Stimulated activated CD8-positive, alpha-beta memory T cell treated with anti-CD3 and anti-CD28 coated beads, Interleukin-4, amount 100 ng/mL, for 48 hours (primary cell): ENCODE measurements at places on chromosomes 4 and X.

DNA sequence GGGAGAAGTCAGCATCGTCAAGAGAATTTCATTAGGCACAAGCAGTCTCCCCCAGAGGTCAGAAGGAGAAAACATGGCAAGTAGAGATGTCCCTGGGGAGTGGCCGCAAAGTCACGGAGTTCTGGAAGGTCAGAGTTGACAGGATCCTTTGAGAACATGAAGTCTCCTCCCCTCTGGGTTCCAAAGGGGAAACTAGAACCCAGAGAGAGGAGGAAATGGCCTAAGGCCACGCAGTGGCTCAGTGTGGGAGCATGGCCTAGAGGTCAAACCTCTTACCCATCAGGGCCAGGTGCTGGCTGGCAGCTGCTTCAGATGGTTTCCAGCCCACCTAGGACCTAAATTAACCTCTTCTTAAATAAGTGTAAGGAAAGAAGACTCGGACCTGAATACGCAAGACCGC is 884 bp downstream of the IDH3G start:
- no peak for DNase-seq

DNA sequence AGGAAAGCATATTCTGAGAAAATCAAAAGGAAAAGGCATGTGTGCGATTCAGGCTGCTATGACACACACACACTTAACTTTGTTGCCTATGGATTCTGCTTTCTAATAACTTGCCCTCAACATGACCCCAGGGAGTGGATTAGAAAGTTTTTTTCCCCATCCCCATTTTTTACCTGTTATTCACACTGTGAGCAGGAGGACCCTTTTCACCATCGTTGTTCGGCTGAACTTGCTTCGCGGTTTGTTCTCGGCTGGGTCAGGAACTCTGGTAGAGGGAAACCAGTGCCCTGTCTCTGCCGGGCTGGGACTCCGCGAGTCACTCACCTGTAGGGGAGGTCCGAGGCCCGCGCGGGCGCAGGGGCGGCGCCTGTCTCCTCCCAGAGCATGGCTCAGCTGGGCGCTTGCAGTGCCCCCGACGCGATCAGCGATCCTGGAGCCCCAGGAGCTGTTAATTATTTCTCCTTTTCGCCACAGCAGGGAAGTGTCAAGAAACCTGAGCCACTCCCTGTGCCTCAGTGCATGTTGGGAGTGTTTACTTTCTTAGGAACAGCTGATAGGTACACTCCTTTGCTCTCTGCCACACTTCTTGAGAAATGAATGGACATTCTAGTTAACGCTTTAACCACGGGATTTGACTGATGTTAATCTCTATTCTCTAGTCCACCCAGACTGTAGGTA is at the start of gene RASSF6:
RASSF6 (minus strand) TSS at position 322 of the 678 bp plus-strand sequence. CDS start 8,641 bp downstream, outside the sequence.
- DNase-seq = peak; percentile 26

DNA sequence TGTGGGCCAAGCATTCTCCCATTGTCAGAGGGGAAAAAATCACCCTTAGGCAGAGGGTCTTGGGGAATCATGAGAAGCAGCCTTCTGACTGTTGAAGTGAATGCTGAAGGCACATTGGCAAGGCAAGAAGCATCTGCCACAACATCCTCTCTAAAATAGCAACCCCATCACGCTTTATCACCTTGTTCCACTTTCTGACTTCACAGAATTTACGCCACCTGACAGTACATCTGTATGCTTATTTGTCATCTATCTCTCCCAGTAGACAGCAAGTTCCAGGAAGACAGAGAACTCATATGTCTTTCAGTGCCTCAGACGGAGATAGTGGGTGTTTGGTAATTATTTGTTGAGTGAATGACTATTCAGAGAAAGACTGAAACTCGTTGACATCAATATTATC is 68.4 kb upstream of the SCML1 start:
- no peak for DNase-seq

GRCh38 chr4:188372829-188373228 is 233.6 kb downstream of the TRIML1 start:
- no peak for DNase-seq

DNA sequence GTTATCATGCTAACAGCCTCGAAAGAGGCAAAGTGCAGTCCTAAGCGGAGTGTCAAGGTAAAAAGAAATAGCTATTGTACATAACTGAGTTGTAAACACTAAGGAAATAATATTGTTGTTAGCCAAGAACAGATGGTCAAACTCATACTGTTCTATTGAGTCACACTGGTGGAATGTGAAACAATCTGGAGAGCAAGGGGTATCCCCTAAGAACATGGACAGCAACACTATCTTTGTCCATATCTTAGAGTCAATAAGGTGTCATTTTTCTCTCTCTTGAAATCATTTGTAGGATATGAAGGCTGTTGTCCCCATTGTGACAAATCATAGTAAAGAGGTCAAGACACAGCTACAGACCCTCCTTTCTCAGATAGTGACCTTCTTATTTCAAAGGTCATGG is 4.5 kb upstream of the PDGFC start:
- DNase-seq = no peak

- no peak for DNase-seq
Measured at GRCh38 chr4:37981425-37981824, 21.2 kb downstream of the PTTG2 start.

GRCh38 chrX:96453139-96453538 is 231.5 kb upstream of the DIAPH2 start:
- no peak for DNase-seq

GRCh38 chr4:115781528-115782146 is 668.2 kb upstream of the NDST4 start:
- DNase-seq = no peak

DNA sequence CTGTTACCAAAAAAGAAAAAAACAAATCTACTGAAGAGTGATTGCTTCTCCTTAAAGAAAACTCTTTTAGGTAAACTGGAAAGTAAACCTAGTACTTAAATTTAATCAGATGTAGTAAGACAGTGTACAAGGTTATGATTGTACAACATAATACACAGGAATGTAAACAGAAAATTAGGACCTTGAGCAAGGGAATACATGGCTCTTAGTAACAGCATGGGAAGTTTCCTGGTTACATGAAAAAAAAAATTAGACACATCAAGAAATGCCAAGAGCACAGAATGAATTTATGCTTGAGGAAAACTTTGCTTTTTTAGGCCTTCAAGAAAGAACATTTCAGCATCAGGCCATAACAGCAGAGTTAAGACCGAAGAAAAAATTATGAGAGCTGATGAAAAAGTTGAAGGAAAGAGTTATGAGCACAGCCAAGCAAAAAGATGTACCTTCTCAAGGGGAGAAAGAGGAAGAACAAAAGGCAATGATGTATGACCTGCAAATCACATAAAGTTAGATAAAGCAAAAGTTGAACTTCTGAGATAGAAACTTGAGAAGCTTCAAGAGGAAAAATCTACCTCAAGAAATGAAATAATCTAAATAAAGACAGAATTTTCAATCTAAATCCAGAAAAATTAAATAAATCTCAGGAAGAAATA is 311.6 kb downstream of the GALNTL6 start:
- no peak for DNase-seq

- DNase-seq = no peak
Measured at GRCh38 chrX:63466690-63467089, 115.6 kb upstream of the SPIN4 start.

DNA sequence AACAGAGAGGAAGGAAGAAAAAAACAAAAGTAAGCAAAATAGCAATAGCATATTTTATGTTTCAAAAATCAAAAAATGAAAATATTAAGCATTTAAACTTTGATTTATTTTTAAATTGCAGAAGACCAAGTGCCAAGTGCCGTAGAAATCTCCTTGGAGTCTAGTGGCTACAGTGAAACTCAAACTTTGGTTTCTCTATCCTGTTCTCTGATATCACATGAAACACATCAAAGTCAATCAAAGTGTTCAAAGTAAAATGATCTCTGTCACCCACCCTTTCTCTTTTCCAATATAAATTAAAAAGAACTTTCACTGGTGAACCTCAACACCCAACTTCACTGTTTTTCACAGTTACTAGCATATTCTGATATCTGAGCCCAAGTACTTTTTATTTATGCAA is 81.1 kb downstream of the HADH start:
- DNase-seq = no peak

DNA sequence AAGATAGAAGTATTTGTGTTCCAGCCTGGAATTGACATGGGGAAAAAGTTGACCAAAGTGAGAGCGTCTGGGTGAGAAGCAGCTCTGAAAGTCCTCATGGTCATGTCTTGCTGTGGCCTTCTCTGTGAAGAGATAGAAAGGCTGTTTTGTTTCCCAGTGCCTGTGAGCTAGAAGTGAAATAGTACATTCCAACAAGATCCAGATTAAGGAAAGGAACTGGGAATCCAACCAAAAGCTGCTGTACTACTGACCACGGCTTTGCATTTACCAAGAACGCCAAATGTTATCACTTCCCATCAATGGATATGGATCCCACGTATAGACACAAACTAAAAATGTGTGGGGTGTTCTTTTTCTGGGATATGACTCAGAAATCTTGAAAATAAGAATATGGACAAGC is 51.2 kb downstream of the TENM3 start:
- DNase-seq = no peak

- DNase-seq = no peak
Measured at GRCh38 chr4:17511051-17511450, 839 bp downstream of the QDPR start.

GRCh38 chr4:155807021-155807420 is 48.2 kb downstream of the GUCY1B1 start:
- no peak for DNase-seq

- DNase-seq = no peak
Measured at GRCh38 chr4:117331817-117332216, 246.4 kb upstream of the TRAM1L1 start.

DNA sequence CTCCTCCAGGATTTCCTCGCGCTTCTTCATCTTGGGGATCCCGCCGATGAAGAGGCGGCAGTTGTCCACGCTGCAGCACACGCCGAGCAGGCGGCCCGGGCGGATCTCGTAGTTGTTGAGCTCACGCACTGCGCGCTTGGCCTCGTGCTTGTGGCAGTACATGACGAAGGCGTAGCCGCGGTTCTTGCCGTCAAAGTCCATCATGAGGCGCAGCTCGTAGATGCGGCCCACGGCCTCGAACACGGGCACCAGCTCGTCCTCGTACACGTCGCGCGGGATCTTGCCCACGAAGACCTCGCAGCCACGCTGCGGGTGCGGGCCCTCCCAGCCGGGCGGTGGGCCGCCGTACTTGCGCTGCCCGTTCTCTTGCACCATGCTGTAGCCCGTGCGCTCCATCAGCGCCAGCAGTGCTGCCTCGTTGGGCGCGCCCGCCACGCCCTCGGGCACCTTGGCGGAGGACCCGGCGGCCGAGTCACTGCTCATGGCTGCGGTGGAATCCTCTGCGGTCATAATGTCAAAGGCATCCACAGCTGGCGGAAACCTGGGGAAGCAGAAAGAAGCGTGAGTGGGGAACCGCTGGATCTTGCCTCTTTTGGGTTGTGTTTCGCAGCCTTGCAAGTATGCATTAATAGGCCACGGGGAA is 103.4 kb downstream of the CHRNA9 start:
- DNase-seq = no peak

- DNase-seq = no peak
Measured at GRCh38 chr4:72179342-72179741, 147.5 kb downstream of the NPFFR2 start.

DNA sequence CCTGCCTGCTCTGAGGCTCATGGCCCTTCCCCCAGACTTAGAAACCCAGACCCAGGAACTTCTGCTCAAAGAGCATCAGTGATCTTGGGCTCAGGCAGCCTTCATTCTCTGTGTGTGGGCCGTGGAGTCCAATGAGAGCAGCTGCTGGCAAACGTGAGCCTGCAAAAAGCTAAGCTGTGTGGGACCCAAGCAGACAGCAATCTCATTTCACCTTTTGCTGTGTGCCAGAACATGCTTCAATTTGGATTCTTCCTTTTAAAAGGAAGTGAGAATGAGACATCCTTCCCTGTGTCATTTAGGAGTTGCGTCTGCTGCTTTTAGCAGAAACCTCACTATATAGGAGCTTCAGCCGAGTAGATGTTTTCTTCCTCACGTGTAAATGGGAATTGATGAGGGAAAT is 238.5 kb downstream of the EVC2 start:
- no peak for DNase-seq

- DNase-seq = no peak
Measured at GRCh38 chr4:85737254-85737653, 262.3 kb downstream of the ARHGAP24 start.

DNA sequence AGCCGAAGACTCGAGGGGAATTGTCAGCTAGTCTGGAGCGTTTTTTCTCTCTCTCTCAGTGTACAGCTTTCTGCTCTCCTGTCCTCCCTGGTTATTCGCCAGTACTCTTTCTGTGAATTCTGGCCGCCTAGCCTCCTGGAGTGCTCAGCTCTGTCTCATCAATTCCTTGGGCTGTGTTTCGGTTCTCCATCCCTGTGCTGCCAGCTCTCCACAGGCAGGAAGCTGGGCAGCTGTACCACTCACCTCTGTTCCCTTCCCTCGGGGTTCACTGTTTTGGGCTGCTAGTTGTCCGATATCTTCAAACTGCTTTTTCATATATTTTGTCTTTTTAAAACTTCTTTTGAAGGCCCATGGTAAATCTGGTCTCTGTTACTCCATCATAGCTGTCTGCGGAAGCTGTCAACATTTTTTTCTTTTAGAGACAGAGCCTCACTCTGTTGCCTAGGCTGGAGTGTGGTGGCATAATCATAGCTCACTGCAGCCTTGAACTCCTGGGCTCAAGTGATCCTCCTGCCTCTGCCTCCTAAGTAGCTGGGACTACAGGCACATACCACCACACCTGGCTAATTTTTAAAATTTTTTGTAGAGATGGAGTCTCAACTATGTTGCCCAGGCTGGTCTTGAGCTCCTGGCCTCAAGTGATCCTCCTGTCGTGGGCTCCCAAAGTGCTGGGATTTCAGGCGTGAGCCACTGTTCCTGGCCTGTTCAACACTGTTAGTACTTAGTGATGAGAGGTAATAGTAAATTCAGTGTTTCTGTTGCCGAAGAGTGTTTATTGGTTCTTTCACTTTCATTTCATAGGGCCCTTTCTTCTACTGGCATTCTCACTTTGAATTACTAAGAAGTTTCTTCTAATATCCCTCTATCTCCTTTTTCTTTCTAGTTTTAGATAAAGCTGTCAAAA is 18.6 kb downstream of the ZCCHC4 start:
- no peak for DNase-seq

GRCh38 chr4:8731364-8731763 is 138.8 kb downstream of the CPZ start:
- peak; percentile 5 for DNase-seq

DNA sequence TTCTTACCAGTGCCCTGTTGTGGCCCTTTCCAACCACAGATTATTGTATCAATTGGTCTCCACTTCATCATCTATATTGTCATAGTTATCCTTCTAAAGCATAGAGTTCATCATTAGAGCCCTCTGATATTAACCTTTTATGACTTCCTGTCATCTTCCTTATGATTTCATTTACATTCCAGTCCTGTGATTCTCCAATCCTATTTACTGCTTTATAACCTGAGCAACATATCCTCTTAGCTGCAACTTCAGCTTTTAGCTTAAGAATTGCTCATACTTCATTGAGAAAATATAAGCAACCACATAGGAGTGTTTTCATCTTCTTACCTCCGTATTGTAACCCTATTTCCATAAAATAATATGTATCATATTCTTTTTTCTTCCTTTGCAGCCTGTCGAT is 252.6 kb upstream of the CENPE start:
- DNase-seq = no peak

GRCh38 chr4:54159543-54159942 is 59.6 kb downstream of the GSX2 start:
- DNase-seq = no peak
